ENCODE measurements at places on chromosomes 6 and 20.

- peak; percentile 58 for DNase-seq
Observed at GRCh38 chr6:1604158-1605003, 5.3 kb upstream of the FOXC1 start.

GRCh38 chr6:168390749-168391420, 50.1 kb upstream of the SMOC2 start:
- DNase-seq, result no peak

DNA sequence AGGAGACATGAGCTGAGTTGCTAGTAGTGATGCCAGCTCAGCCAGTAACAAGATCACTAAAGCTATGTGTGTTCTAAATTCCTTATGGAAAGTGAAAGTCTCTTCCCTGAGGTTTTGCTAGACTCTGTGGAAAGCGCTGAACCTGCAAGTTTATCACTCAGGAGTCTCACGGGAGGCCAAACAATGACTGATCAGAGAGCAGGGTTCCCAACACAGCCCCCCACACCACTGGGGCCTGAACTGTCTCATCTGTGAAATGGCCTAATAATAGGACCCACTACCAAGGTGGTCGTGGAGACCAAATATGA, 19.9 kb downstream of the ACSS1 start:
- DNase-seq, result no peak

DNA sequence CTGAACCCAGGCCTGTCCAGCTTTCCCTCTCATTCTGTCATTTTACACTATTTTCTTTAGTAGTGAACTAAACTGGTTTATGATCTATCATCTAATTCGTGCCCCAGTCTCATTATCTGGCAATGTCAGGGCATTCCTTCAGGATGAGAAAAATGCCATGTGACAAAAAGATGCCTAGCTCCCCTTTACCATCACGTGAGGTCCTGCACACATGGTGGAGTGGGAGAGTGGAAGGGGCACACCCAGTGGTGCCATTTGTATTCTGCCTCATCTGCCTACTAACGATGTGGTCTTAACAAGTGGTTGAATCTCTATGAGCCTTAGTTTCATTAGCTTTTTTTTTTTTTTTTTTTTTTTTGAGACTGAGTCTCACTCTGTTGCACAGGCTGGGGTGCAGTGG, 41.2 kb downstream of the CDC5L start:
- no peak for DNase-seq

DNA sequence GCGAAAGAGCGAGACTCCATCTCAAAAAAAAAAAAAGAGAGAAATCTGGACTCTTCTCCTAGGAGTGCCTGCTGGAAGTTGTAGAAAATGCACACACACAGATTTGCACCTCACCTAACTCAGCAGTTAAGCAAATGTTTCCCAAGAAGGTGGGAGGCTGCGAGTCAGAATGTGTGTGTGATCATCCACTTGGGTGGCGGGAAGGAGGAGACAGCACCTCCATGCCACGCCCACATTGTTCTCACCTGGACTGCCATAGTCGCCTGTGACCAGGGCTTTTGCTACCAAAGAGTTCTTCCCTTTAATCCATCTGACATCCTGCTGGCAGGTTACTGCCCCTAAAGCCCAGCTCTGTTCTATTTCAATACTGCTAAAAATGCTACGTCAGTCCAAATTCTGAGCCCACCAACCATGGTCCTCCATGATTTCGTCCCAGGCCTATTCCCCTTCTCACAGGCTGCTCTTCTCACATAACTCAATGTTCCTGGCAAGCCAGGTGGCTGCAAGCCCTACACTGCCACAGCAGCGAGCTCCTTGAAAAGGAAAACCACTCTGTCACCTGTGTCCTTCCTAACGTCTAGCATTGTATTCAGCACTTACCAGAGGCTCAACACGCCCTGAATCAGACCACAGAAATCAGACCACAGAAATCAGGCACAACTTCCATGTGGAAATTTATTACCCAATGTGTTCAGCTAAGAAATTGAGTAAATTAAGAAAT, 77.5 kb downstream of the PSMG4 start:
- no peak for DNase-seq

DNA sequence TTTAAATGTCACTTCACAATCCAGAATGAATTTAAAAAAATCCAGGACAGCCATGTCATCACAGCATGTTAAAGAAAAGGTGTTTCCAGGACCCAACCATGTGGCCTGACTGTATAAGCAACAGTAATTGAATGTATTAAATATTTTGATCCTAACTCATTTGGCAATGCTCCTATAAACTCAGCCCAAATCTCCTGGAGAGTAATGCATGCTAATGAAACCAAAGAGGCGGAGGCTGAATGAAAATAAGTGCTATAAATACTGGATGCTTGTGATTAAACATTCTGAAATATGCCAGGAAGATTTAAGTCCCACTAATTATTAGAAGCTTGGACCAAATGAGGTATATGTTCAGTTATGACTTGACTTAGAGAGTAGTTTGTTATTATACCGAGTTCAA, 486.8 kb downstream of the FRK start:
- DNase-seq, result no peak

GRCh38 chr6:142845624-142846458, 99.1 kb downstream of the HIVEP2 start:
- DNase-seq, result peak; percentile 89

DNA sequence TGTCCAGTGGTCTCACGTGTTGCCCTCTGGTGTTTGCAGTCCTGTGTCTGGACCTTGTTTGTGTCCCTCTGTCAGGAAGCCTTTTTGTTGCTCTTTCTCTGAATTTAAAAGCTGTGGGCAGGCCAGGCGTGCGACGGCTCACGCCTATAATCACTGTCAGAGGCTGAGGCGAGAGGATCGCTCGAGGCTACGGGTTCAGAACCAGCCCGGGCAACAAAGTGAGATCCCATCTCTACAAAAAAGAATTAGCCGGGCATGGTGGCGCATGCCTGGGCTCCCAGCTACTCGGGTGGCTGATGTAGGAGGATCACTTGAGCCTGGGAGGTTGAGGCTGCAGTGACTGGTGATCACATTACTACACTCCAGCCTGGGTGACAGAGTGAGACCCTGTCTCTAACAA, 28.5 kb downstream of the OSBPL2 start:
- no peak for DNase-seq

GRCh38 chr6:21051777-21052176, 517.5 kb downstream of the CDKAL1 start:
- no peak for DNase-seq

- DNase-seq, result no peak
Observed at GRCh38 chr6:3222506-3223038, 4.9 kb downstream of the TUBB2B start.

DNA sequence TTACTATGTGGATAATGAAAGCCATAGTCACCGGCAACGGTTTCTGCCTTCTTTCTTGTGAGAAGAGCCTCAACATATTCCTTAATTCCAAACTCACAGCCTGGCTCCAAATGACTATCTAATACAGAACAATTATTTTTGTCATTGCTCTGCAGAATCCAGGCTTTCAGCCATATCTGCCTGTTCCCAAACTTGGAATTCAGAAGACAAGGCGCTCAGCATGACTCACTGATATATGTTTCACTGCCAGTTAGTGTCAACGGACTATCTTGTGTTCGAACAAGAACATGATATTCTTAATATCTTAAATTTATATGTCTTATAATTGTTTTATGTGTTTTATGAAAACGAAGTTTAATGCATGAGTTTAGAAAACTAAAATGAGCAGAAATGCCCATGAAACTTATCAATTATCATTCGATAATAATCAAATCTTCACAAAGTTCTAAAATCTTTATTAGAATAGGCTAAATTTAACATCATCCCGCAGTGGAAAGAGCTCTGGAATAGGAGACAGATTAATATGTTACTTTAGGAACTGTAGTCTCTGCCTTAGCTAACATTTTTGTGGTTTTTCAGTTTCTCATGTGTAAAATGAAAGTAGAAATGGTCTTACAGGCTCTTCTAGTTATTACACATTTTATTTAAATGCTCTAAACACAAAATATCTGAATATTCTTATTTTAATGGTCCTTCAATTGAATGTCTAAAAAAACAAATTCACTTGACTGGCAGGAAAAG, 669.3 kb upstream of the GJE1 start:
- DNase-seq, result no peak

- no peak for DNase-seq
Observed at GRCh38 chr6:142421285-142422117, 119.7 kb downstream of the ADGRG6 start.

GRCh38 chr6:149114167-149114566, 203.3 kb upstream of the TAB2 start:
- DNase-seq, result no peak

- no peak for DNase-seq
Observed at GRCh38 chr20:40632346-40632976, 56.6 kb downstream of the MAFB start.

DNA sequence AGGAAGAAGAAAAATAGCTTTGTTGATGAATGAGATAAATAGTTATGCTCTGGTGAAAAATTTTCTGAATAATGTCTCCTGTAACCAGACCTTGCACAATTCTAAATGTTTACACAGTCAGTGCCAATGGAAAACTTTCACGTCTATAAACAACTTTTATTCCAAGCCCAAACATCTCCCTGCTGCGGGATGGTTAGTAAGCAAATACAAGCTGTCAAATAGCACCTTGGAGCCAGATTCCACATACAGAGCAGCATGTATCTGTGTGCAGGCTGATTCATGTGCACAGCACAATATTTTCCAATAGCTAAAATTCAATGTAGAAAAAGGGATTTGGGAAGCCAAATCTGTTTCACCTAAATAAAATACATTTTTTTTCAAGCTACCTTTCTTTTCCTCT, 813.3 kb downstream of the HACE1 start:
- no peak for DNase-seq
